Suppressor macrophage treated with lipopolysaccharide for 1 hour (primary cell): ENCODE measurements at places on chromosomes 13 and 19.

DNA sequence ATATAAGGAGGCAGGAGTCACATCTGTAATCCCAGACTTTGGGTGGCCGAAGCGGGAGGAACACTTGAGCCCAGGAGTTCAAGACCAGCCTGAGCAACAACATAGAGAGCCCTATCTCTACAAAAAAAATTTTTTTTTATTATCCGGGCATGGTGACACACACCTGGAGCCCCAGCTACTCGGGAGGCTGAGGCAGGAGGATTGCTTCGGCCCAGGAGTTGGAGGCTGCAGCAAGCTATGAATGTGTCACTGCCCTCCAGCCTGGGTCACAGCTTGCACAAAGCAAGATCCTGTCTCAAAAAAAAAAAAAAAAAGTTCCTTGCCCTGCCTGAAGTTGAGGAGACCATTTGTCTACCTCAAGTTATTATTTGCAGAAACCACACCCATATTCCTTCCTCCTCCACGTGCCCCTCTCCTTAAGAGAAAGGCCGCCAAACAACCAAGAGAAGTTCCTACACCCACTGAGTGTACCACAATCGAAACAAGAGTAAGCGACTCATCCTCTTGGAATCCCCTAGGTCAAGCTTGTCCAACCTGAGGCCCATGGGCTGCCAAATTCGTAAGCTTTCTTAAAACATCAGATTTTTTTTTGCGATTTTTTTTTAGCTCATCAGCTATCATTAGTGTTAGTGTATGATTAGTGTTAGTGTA, 2.2 kb downstream of the ABCC4 start:
- peak; percentile 59 for DNase-seq

- peak; percentile 71 for DNase-seq
Observed at GRCh38 chr13:100423375-100423774, 165.2 kb downstream of the GGACT start.

- no peak for DNase-seq
Observed at GRCh38 chr13:112941349-112941748, 27.7 kb upstream of the MCF2L start.

DNA sequence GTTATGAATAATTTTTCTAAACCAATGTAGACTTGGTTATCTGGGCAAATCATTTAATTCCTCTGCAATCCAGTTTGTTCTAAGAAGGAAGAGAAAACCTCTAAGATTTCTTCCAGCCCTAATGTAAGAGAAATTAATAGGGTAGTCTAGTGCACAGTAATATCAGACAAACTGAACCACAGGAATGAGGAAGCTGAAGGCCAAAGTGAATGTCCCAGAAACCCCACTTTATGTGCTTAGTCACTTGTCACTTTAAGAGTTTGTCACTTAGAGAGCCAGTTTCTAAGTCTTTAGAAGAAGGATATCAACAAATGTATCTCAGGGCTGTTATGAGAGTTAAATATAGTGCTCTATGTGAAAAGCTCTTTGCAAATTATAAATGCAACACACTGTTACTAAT, 750.6 kb downstream of the DIAPH3 start:
- peak; percentile 13 for DNase-seq

DNA sequence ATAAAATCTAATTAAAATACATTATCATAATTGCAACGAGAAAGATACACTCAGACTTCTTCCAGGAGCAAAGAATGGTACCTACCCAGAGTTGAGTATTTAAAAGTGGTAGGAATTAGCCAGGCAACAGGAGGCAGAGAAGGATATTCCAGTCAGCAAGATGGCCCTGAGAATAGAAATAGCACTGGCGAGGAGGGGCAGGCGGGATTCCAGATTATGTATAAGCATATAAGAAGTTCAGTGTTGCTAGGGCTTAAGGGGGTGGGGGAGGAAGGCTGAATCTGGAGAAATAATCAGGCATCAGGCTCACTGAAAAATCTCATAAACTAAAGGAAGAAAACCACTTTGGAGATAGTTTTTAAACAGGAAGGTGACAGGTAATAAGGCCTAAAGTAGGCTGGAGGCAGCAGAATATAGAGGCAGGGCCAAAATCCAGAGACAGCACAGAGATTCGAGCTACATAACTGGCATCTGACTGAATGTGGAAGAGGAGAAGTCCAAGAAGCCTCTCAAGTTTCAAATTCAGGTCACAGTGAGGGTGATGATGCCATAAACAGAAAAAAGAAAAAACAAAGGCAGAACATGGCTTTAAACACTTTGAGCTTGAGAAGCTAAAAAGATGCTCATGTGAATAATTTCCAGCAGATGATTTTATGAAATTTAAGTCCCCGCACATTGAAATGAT, 7.5 kb downstream of the KPNA3 start:
- no peak for DNase-seq

- DNase-seq = peak; percentile 89
Observed at GRCh38 chr19:50003810-50004419, 21.3 kb downstream of the VRK3 start.

GRCh38 chr19:2188708-2189385, 25.1 kb downstream of the DOT1L start:
- DNase-seq = peak; percentile 94

GRCh38 chr19:19463348-19464117, 51.8 kb downstream of the TSSK6 start:
- DNase-seq = peak; percentile 61

GRCh38 chr13:65488606-65489005, 1741.5 kb downstream of the PCDH9 start:
- DNase-seq = no peak

DNA sequence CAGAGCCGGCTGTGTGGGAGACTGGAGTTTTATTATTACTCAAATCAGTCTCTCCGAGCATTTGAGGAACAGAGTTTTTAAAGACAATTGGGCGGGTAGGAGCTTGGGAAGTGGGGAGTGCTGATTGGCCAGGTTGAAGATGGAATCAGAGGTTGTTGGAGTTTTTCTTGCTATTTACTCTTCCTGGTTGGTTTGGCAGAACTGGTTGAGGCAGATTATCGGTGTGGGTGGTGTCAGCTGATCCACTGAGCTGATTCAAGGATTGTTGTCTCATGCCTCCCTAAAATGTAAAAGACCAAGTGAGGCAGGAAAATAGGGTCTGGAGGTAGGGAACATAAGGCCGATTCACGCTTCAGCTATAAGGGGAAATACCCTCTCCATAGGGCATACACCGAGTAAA, 1.3 kb upstream of the TDRD12 start:
- no peak for DNase-seq

DNA sequence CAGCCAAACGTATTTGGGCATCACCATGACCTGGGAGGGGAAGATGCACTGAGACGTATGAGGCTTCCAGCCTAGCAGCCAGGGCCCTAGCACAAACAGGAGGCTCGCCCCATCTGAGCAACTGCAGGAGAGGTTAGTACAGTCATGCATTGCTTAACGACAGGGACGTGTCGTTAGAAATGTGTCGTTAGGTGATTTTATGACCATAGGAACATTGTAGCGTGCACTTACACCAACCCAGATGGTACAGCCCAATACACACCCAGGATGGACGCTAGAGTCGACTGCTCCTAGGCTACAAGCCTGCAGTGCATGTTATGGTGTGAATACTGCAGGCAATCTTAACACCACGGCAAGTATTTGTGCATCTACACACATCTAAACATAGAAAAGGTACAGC, 9.3 kb downstream of the CD177 start:
- no peak for DNase-seq

- peak; percentile 74 for DNase-seq
Observed at GRCh38 chr19:47102346-47103060, 11.1 kb downstream of the ZC3H4 start.

- peak; percentile 36 for DNase-seq
Observed at GRCh38 chr13:26062853-26063444, 11.1 kb upstream of the SHISA2 start.

DNA sequence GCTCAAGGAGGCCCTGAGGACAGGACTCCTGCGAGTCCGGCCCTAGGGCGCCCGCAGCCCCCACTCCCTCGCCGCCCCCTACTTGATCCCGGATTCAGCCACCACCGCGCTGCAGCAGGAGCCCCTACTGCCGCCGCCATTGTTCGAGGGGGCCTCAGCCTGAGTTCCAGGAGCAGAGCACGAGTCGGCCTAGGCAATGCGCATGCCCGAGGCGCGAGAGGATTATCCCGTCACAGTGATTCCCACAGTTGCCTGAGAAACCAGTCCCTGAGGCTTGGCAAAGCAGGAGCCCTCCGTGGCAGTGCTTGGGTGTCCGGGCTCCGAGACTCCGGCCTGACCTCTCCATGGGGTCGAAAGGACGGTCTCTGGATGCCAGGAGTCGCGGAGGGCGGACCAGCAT, 68.4 kb upstream of the ZNF420 start:
- DNase-seq = no peak

- DNase-seq = no peak
Observed at GRCh38 chr13:105918842-105919741, 616.4 kb downstream of the EFNB2 start.

DNA sequence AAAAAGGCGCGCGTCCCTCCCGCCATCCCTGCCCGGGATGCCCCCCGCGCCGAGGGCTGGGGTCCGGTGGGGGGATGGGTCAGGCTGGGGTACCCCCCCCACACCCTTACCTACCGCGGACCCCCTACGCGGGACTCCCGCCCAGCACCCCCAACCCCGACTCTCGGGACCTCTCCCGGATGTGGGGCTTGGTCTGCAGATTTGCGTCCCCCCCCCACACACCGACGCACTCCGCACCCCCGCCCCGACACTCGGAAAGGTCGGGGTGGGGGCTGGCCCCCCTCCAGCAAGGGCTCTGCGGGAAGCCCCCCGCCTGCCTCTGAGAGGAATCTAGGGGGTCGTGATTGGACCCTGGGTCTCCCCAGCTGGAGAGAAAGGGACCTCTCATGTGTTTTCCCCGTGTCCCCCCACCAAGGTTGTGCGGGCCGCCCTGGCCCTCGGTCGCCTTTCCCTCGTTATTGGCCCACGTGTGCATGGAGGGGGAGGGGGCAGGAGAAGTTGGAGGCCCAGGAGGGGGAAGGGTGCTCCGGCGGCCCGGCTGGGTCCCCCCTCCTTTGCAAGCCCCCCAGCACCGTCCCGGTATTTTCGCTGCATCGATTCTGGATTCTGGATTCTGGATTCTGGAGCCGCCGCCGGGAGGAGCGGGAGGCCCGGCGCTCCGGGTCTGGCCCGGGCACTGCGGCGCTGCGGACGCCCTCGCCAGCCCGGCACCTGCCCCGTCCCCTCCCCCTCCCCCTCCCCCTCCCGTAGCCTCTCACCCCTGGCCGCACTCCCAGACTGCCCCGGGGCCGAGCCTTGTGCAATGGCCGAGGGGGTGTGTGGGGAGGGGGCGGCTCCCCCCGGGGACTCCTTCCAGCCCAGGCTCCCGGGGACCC, 607 bp downstream of the NFIC start:
- no peak for DNase-seq

DNA sequence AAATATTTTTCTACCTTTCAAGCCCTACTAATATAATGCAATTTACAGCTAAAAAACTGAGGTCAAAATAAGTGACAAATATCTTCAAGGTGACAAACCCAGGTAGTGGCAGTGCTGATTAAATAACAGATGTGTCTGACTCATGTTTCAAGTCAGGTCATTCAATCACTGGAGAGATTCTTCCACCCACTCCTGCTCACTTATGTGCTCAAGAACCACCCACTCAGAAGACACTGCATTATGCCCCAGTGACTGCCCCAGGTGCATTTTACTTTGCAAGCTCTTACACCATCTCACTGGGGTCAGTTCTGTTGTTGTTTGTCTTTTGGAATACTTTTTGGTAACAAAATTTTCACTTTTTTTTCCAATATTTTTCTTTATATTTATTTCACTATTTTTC, 2.2 kb downstream of the ZNF100 start:
- peak; percentile 3 for DNase-seq

DNA sequence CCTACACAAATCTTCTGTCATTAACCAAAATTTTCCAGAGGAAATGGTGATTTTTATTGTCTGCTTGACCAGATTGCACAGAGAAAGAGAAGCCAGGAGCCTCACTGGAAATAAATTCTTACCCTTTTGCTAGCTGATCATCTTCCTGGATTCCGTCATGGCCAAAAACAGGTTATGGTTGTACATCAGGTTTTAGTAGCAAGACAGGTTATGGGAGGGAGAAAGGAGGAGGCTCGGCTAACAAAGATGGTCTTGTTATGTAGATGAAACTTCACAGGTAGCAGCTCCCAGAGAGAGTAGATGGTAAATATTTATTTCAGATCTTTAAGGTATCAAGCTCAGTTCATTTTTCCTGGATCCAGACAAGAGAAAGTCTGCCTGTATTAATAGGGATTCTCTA, 19.7 kb upstream of the CEACAM3 start:
- DNase-seq = no peak

DNA sequence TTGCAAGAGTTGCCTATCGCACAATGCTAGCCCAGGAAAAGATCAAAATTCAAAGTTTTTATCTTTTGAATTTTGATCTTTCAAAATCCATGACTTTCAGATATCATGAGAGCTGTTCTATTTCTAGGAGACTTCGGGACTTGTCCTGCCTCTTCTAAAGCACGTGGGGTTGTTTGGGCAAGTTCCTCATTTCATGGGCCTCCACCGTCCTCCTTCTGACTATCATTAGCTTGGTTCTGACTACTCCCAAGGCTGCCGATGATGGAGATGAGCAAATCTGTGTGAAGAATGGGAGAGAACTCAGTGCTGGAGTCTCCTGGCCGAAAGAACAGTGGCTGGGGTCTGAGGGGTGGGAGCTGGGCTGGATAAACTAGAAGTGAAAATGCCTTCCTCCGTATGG, 86.5 kb downstream of the COL4A1 start:
- DNase-seq = peak; percentile 73

- no peak for DNase-seq
Observed at GRCh38 chr13:51715613-51716012, 88.3 kb downstream of the DHRS12 start.

DNA sequence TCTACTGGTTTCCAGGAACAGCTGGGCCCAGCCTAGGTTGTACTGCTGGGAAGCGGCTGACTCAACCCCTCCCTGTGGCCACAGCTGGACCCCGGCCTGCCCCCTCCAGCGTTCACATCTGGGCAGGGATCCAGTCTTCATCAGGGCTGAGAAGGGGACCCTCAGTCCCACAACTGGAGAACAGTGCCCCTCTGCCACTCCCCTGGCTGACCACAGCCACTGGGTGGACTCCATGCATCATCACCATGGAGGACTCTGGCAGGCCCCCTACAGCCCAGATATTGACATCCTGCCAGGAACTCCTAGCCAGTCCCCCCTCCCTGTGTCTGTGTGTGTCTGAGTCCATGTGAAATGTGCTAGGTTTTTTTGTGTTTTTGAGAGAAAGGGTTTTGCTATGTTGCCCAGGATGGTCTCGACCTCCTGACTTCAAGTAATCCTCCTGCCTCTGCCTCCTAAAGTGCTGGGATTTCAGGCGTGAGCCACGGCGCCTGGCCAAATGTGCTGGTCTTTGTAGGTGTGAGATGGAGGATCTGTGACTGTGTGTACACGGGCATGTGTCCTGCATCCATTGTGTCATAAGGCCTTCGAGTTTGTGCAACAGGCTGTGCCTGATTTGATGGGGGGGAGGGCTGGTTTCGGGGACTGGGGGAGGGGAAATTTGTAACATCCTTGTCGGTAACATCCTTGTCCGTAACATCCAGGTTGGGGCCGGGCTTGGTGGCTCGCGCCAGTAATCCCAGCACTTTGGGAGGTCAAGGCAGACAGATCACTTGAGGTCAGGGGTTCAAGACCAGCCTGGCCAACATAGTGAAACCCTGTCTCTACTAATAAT, 4.0 kb upstream of the HOOK2 start:
- DNase-seq = peak; percentile 49
